ENCODE measurements at places on chromosomes 1 and 21.

DNA sequence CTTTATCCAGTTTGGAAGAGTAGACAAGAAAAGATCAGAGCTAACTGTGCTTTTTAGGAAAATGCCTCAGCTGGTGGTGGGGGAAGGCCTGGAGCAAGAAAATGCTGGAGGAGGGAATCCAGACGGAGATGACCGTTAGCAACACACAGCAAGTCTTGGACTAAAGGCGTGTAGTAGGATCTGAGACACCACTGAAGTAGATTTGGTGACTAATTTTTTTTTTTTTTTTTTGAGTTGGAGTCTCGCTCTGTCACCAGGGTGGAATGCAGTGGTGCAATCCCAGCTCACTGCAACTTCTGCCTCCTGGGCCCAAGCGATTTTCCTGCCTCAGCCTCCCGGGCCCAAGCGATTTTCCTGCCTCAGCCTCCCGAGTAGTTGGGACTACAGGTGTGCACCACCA is 41.2 kb downstream of the LPAR3 start:
- no peak for DNase-seq

GRCh38 chr1:67583462-67583950 is 101.5 kb upstream of the GADD45A start:
- no peak for DNase-seq

DNA sequence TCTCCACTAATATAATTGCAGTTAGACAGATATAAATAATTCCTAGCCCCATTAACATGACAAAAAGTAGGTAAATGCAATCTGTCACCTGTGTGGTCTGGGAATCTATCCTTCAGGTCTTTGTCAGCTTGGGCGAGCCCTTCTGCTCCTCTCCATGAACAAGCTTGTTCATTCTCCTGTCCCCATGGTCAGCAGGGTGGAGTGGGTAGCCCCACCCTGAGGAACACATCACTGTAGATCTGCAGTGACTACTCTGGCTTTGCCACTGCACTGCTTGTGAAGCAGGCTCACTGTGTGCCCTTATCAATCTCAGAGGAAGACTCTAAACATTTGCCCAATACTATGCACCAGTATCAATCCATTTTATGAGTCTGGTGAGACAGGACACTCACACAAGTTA is 279.0 kb downstream of the MATN1 start:
- no peak for DNase-seq

- DNase-seq = peak; percentile 67
Measured at GRCh38 chr1:64136752-64137411, 66.5 kb upstream of the UBE2U start.

- DNase-seq = peak; percentile 39
Measured at GRCh38 chr21:31117128-31117916, 79.0 kb upstream of the KRTAP19-8 start.

- DNase-seq = no peak
Measured at GRCh38 chr1:172324761-172325160, 95.7 kb upstream of the C1orf105 start.

DNA sequence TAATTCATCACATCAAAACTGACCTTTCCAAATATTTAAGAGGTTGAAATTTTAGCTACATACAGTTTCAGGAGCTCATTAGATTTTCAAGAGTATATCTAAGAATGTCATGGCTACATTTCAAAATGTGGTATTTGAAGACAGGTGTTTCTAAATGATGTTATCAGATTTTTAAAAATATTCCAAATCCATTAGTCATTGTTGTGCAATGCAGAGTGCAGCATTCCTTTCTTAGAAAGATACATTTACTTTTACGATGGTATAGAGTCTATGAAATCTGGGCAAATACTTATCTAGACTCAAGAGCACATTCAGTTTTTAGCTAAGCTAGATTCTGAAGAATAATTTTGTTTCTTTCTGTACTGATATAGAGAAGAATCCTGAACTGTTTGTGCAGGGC is 230.3 kb downstream of the CHRM3 start:
- no peak for DNase-seq

DNA sequence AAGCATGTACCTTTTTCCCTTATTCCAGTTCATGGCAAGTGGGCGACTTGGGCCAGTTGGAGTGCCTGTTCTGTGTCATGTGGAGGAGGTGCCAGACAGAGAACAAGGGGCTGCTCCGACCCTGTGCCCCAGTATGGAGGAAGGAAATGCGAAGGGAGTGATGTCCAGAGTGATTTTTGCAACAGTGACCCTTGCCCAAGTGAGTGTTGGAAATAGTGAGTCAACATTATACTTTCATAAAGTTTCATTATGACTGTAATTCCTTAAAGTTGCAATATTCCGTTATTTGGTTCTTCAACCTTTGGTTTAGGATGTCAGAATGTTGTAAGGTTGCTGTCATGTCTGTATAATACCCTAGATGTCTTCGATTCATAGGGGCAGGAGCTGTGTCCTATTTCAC is 230.5 kb downstream of the TPR start:
- DNase-seq = no peak

- DNase-seq = peak; percentile 27
Measured at GRCh38 chr1:109091839-109092193, 1.3 kb downstream of the TMEM167B start.

DNA sequence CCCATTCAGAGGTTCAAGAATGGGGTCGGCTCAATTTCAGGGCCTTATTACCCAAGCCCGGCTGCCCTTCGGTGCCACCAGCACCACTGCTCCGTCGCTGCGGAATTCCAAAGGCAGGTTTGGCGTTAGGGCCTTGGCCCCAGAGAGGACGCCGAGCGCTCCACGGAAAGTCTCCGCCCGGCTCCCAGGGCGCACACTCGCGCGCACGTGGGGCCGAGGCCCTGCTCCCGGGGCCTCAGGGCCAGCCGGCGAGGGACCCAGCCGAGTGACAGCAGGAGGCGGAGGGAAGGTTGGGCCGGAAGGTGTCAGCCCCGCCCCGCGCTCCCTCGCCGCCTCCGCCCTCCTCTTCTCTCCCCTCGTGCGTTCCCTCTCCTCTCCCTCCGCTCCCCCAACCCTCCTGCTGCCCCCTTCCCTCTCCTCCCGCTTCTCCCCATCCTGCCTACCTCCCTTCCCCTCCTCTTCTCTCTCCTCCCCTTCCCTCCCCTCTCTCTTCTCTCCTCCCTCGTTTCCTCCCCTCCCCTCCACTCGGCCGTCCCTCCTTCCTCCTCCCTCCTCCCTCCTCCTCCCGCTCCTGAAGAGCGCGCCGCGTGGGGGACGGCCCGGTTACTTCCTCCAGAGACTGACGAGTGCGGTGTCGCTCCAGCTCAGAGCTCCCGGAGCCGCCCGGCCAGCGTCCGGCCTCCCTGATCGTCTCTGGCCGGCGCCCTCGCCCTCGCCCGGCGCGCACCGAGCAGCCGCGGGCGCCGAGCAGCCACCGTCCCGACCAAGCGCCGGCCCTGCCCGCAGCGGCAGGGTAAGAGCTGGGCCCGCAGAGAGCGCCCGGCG is at the start of gene ETS2:
Gene ETS2, plus strand, starts transcription at position 602 of the 825 bp plus-strand sequence. CDS start 4,106 bp downstream, outside the sequence.
- peak; percentile 68 for DNase-seq

DNA sequence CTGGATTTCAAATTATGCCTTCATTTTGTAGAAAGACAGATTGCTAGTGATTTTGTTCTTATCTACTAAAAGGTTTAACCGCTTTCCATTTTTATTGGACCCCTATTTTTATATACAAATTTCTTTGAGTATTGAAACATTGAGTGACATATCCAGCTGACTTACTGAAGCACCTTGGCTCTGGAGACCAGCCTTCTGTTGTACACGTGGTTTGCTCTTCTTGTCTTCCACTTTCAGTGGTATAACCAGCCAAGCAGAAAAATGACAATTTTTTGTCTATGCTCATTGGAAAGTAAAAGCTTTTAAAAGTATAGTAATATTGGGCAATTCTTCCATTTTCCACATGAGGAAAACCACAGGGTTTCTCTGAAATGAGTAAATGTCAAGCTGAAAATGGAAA is 4.4 kb downstream of the F13B start:
- no peak for DNase-seq

DNA sequence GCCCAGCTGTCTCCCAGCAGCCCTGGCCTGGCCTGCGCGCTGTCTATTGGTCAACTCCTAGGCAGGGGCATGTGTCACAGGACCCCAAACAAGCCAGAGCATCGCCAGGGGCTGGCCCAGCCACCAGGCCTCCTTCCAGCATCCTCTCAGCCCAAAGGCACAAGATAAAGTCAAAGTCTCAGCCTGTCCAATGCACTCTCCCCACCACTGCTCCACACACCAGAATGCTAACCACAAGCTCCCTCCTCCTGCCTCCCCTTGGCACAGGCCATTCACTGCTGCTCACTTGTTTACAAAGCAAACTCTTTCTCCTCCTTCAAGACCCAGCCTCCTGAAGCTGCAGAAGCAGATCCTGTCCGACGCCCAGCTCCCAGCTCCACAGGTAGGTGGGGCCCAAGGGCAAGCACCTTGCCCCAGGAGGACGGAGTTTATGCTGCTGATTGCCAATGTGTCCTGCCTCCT is 133.4 kb downstream of the DMRTB1 start:
- DNase-seq = no peak

DNA sequence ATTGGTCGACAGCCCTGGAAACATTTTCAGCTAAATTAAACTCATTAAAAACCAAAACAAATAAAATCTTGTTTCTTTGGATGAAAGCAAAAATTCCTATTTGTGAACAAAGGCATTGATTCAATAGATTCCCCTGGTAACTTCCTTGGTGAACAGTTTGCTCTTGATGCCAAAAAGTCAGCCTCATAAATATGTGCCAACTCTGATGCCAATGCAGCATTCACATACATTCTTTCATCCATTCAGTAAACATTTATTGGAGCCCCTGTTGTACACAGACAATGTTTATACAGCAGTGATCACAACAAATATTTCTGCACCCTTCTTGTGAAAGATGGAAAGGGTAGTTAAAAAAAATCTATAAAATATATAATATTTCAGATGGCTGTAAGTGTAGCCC is 107.8 kb downstream of the PLD5 start:
- DNase-seq = no peak

DNA sequence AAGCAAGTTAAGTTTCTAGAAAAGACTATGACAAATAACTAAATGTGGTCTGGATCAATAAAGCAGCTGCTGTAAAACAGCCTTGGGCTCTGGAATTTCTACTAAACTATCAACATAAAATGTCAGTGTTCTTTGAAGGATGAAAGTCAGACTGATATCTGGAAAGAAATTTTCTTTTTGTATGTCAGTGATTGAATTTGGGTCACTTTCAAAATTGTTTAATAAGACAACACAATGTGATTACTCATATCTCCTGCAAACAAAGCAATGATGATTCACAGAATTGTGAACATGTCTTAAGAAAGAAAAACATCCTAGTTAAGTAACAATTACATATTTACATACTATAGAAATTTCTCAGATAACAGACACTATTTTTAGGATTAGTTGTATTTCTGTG is 826.4 kb downstream of the PLA2G4A start:
- DNase-seq = no peak

GRCh38 chr21:37564341-37564923 is 197.9 kb downstream of the DYRK1A start:
- DNase-seq = peak; percentile 93

DNA sequence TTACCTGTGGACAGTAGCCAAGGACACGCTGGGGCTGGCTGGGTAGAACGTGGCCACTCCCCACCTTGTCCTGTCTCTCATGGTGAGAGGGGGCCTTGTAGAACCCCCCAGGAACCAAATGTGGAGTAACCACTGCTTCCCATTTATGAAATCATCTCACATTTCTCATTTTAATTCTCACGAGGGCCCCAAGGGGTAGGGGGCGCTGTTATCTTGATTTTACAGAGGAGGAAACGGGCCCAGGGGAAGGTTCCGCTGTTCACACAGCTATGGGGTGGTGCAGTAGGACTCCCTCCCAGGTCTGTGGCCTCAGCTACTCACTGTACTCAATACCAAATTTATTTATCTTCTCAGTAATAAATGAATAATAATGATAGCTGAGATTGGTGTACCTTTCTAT is 5.5 kb downstream of the SMPDL3B start:
- peak; percentile 81 for DNase-seq

GRCh38 chr21:45721671-45722070 is 78.1 kb downstream of the PCBP3 start:
- DNase-seq = no peak

GRCh38 chr1:168623003-168623828 is 46.8 kb downstream of the XCL1 start:
- no peak for DNase-seq

DNA sequence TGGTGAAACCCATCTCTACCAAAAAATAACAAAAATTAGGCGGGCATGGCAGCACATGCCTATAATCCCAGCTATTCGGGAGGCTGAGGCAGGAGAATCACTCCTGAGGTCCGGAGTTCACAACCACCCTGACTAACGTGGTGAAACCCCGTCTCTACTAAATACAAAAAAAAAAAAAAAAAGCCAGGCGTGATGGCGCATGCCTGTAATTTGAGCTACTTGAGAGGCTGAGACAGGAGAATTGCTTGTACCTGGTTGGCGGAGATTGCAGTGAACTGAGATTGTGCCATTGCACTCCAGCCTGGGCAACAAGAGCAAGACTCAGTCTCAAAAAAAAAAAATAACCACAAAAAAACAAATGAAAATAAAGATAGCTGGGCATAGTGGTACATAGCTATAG is 42.3 kb downstream of the CC2D1B start:
- no peak for DNase-seq
